ENCODE measurements at places on chromosomes 12 and 14. TPM values are rescaled to one million over a fixed set of nuclear protein-coding genes. Genes with fewer than 3 reads are reported as not detected.

The NKX2-8 gene
- total RNA-seq: not detected

The SERPINA9 gene
- total RNA-seq: not detected

GRCh38 chr12:4276524-4277204 is 3.1 kb downstream of the CCND2 start:
- peak; percentile 90 for DNase-seq

DNA sequence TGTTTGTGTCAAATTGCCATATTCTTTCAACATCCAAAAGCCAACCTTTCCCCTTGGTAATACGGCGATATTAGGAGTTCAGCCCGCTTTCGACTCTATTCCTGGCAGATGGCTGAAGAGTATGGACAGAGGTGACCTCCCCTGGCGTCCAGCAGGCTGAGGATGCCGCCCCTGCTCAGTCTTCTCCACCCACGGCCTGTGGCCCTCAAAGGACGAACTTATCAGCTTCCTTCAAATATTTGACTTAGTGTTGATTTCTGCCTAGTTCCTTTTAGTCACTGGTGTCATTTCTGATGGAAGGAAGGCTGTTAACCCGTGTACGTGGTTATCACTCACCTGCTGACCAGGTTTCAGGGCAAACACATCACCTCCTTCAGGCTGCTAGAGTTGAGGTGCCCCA is 65.0 kb downstream of the TESC start:
- no peak for DNase-seq

DNA sequence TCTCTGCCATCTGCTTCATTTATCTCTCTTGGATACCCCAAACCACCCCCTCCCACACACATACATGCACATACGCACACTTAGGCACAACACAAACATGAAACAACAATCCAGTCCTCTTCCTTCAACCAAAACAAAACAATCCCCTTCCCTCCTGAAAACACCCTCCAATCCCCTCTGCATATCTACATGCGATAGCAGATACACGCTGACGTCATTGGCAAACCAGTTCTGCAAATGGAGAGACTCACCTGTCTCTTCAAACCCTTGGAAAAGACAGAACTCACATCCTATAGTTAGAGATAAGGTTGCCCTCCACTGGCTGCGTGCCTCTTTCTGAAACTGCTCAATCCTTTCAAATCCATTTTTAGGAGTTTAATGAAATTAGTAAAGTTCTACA is 37.2 kb upstream of the RMST start:
- DNase-seq: no peak
